ENCODE measurements at places on chromosomes 2 and 18.
A peak's percentile ranks its signal among the peaks of the same experiment; 100 is the strongest.

GRCh38 chr2:173151671-173152401 lies 76.2 kb downstream of the MAP3K20 start:
- no peak for DNase-seq

DNA sequence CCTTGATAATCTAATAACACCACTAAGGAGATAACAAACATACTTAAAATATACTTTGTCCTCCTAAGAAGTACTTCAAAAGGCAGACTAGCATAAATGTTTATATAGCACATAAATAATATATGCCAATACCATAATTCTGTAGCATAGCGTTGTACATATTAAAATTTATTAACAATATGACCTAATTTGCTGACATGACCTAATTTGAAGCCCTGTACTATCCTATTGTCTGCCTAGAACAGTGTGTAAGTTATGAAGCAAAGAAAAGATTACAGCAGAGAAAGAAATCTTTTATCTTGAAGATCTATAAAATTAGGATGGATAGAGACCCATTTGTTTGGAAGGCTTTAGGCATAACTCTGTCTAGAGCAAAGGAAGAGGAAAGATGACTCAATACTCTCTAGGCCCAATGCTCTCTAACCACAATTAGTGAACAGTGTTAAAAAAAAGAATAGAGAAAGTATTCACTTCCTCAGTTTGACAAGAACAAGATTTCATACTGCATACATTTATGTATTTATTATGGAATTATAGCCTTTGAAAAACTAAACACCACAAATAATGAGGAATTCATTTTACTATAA lies 231.3 kb downstream of the ZRANB3 start:
- DNase-seq, result peak; percentile 37

DNA sequence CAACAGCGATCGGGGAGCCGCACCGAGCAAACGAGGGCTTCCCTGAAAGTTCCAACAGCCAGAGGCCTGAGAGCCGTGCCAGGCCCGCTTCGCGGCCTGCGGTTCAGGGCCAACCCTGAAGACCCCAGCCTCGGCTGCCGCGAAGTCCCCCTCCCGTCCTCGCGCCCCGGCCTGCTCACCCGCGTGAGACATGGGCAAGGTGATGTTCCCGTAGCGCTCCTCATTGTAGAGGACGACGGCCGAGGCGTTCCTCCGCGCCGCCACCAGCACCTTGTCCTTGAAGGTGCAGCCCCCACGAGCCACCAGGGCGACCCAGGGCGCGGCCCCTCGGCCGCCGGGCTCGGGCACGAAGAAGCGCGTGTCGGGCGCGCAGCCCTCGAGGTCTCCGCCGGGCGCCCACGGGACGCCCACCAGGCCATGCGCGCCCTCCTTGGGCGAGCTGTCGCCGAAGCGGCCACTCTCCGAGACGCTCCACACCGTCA lies 510 bp downstream of the RNF149 start:
- DNase-seq, result peak; percentile 41

- DNase-seq, result no peak
These were observed 27.5 kb upstream of the PGAP1 start for GRCh38 chr2:196954001-196954400.

DNA sequence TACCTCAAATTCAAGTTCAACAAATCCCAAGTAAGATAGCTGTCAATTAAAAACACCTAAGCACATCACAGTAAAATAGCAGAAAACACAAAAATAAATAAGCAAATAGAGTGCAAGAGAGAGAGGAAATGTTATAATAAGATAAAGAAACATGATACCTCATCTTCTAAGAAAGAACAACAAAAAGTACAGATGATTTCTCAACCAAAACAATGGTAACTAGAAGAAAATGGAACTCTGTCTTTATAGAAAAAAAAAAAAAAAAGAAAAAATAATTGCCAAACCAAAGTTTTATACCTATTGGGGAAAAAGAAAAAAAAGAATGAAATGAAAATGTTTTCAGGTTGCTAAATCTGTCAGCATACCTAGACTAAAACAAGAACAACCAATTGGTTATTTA lies 1253.5 kb upstream of the CDH2 start:
- peak; percentile 6 for DNase-seq

DNA sequence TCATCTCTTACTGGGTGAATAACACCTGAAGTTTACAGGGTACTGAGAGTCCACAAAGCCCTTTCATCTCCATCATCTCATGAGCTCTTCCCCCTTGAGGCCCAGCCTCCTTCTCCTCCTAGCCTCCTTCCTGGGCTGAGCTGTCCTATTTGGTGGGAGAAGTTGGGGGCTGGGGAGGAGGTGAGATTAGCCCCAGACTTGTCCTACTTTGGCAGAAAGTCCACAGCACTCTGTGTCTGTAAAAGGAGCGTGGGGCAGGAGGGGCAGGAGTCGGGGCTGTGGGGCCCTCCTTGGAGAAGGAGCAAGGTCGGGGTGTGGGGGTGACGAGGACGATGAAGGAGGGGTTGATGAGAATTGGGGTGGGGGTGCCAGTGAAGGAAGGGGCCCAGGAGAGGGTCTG lies 10.0 kb upstream of the DES start:
- DNase-seq, result no peak

DNA sequence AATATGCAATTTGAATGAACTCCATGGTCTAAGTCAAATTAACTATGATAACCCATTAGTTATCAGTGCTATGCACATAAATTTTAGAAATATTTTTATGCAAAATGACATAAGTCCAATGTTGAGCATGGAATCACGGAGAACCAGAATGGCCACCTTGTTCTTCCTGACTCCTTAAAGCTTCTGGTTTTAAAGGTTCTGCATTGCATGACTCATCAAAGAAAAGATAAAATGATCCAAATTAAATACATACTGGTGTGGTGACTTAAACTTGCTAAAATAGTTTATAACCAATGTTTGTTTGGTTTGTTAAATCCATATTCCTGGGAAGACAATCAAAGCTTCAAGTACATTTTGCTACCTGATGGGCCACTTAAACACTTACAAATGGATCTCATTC lies 1146.9 kb upstream of the NRXN1 start:
- no peak for DNase-seq

DNA sequence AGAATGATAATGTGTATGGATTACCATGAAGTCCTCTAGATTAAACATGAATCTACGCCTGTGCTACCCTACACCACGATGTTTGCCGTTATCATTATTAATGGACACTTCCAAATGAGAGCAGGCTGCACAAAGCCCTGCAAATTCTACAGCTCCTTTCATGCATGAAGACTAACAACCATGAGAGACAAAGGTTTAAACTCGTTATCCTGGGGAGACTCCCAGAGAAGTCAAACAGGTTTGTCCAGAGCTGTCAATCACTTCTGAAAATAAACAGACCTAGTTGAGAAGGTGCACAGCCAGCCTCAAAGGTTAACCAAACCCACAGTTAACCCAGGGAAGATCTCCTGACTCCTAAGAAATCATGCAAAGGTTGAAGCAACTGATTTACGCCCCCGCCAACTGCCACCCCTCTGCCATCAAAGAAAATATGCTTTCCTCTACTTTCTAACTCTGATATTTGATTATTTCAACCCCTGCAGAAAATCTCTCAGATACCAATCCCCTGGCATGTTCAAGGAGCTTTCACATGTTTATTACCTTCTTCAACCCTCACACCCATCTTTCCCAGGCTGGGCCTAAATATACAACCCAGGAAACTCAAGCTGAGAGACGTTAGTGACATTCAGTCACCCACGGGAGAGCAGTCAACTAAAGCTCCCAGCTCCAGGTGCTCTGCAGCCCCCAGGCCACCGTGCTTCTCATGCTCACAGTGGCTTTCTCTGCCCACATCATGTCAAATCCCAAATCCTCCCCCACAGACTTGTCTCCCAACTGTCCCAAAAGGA lies 35.9 kb downstream of the MYO5B start:
- DNase-seq, result no peak

DNA sequence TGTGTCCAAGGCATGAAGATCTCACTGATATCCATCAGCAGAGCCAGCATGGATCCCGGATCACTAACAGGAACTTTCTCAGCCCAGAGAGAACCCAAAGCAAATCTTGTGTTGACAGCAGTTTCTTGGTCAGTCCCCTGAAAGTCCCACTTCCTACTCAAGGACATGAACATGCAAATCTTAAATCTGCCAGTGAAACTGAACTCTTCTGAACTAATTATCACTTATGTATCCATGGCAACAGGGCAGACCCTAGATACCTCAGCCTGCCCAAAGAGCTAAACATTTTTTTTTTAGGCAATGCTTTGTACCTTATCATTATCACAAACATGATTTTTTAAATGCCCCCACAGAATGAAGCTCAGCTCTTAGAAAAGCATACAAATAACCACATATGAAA lies 127.8 kb upstream of the DDX18 start:
- no peak for DNase-seq

DNA sequence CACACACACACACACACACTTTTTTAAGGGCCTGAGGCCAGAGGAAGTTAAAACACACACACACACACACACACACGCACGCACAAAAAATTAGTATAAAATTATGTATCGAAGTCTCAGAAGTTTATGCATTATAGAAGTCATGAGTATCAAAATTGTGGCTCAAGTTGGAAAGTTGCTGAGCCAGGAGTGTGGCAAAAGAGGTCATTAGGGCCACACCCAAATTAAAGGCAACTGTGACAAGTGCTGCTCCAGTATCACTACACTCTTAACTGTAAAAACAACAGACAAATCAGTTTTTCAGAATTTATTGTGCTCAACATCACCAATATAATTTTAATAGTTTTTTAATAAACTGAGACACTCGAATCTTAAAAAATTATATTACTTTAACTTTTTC lies 36.9 kb downstream of the YWHAQ start:
- DNase-seq, result no peak

DNA sequence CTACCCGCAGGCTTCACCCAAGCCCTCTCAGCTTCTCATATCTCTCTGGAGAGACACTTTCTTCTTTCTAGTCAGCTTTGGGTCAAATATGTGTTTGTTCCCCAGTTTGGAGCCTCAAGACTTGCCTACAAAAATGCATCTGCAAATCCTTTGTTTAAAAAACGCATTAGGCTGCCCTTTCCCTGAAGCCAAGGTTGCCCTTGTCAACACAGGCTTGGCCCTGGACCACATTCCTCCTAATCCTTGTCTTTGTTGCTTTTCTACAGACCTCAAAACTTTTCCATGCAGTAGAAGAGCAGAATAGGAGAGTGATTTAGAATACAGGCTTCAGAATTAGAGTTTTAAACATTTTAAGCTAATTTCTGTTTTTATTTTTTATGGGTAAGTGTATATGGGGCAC lies 307.8 kb downstream of the NAPG start:
- peak; percentile 39 for DNase-seq

DNA sequence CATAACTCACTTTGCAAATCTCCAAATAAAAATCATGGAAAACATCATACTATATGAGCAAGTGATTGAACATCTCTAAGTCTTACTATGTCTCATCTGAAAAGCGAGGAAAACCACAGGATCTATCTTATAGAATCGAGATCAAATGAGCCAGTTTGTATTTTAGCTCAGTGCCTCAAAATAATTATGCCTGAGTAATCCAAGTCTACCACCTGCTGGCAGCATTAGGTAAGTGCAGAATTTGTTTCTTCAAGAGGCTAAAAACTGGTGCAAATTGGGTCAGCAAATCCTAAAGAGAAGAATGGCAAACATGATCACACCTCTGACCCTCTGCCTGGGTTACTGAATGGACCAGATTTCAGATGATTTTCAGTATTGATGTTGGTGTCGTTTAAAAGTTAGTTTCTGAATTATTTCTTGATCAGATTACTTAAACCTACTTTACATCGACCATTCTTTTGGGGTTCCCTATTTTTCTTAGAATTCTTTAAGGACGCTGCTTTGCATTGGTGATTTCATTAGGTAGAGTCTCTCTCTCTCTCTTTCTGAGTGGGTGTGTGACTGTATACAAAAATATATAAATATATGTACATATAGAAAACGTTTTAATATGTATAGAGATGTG lies 12.7 kb upstream of the FHOD3 start:
- peak; percentile 67 for DNase-seq

DNA sequence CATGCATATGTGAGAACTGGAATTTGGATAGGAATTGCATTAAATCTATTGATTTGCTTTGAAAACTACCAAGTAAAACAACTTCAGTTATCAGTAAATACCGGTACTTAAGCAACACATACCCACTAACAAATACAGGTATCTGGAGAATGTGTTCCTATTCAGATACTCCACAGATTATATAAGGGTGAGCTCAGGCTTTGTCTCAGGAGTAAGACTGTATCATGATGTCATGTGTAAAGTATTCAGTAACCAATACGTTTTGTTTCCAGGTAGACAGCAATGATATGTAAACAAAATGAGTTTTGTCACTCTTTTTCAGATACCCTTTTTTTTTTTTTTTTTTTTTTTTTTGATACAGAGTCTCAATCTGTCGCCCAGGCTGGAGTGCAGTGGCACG lies 74.8 kb downstream of the DSC3 start:
- DNase-seq, result no peak

- no peak for DNase-seq
These were observed 83.1 kb downstream of the MBD5 start for GRCh38 chr2:148103946-148104345.

DNA sequence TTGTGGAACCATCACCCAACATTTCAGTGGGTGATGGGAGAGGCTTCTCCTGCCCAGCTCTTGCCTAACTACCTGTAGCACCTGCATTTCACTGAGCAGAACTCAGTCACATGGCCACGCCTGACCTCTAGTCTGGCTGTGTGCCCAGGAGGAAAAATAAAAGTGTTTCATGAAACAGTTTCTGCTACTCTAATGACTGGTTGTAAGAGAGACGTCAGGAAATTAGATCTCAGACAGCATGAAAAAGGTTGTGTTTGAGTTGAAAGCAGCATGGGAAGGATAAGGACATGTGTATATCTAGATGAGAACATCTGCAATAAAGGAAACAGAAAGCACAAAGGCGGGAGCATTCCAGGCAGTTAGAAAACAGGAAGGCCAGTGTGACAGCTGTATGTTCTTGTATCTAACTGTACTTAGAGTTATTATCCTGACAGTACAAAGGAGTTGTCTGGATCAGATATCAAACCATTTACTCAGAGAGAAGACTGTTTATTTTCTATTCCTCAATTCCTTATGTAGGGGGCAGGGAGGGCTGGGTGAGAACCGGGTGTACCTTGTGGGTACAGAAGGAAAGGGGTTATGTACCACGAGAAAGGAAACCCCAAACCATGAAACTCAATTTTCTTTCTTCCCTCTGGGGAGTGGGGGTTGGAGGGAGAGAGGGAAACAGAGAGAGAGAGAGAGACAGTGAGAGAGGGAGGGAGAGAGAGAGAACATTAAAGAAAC lies 307.4 kb upstream of the VWC2L start:
- DNase-seq, result no peak

All from cardiac muscle cell (in vitro differentiated cells and primary cell).